Effector memory CD8-positive, alpha-beta T cell (primary cell): ENCODE measurements at places on chromosomes 12 and 14.
A peak's percentile ranks its signal among the peaks of the same experiment; 100 is the strongest.

GRCh38 chr14:104293851-104294627 is 155.7 kb downstream of the KIF26A start:
- H3K4me3 ChIP-seq = no peak overlapping the region
- H3K27me3 ChIP-seq = peaks cover 36% of the 10 kb centered on the region
- H3K36me3 ChIP-seq = peaks cover 2% of the 10 kb centered on the region
- peak overlapping the region; percentile 67 for H3K27ac ChIP-seq
- no peak for DNase-seq
- no peaks in the 10 kb centered on the region for H3K4me1 ChIP-seq

GRCh38 chr14:52399921-52400595 is 85.9 kb downstream of the PTGER2 start:
- H3K4me3 ChIP-seq = peak overlapping the region; percentile 36
- peaks cover 3% of the 10 kb centered on the region for H3K36me3 ChIP-seq
- no peaks in the 10 kb centered on the region for H3K27me3 ChIP-seq
- peak overlapping the region; percentile 49 for H3K27ac ChIP-seq
- no peak for DNase-seq

DNA sequence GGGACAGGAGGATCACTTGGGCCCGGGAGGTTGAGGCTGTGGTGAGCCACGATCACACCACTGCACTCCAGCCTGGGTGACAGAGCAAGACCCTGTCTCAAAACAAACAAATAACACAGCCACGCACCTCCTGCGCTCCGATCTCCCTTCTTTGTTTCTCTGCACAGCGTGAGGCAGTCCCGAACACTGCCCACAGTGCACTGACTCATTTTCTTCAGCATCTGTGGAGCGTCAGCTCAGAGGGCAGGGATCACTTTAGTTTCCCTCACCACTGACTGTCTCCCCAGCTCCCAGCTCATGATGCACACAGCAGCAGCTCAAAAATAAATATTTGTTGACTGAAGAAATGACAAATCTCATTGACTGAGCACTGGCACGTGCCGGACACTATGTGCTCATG is 883 bp upstream of the MYL2 start:
- H3K27ac ChIP-seq = no peak overlapping the region
- H3K4me1 ChIP-seq = no peaks in the 10 kb centered on the region
- no peaks in the 10 kb centered on the region for H3K36me3 ChIP-seq
- H3K4me3 ChIP-seq = no peak overlapping the region
- peaks cover 55% of the 10 kb centered on the region for H3K27me3 ChIP-seq
- DNase-seq = no peak

- DNase-seq = no peak
- H3K4me1 ChIP-seq = no peaks in the 10 kb centered on the region
These were observed 62.6 kb downstream of the SLC38A4 start for GRCh38 chr12:46763230-46763629.

DNA sequence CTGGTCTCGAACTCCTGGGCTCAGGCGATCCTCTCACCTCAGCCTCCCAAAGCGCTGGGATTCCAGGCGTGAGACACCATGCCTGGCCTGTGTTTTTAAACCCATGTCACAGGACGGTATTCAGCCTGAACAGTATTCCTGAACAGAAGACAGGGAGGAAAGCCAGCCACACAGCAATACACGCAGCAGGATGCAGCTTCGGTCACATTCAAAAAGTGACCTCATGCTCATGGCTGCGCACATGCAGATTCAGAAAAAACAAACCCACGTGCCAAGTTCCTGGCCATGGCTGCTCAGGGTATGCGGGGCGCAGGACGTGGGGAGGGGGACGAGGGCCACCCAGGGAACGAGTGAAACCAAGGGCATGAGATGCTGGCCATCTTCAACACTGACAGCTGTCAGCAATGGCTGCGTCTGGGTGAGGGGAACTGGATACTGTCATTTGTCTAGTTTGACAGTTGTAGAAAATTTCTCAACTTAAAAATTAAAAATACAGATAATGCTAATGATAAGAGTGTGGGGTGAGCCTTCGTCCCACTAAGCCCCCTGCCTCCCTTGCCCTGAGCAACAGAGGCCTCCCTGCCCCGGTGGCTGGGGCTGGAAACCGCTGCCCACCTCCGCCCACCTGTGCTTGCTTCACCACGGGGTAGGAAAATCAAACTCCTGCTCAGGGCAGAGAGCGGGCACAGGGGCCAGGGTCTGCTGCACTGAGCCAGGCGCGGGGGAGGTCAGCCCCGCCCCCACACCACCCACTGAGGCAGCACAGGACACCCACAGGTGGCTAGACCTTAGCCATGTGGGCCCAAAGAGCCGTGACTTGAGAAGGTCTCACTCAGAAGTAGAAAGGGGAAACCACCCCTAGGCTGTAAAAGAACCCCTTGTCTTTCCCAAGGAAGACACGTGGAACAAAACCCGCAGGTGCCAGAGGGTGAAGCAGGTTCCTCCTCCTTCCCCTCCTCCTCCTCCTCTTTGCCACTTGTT is 84.2 kb downstream of the SCARB1 start:
- H3K27ac ChIP-seq = no peak overlapping the region
- H3K4me3 ChIP-seq = no peak overlapping the region
- peaks cover 8% of the 10 kb centered on the region for H3K4me1 ChIP-seq

GRCh38 chr12:53207042-53207441 is at the start of gene ITGB7:
Gene ITGB7 (minus strand): TSS chr12:53207251. CDS start chr12:53200443, 6,808 bp downstream.
- no peaks in the 10 kb centered on the region for H3K27me3 ChIP-seq
- peaks cover 28% of the 10 kb centered on the region for H3K36me3 ChIP-seq
- H3K4me3 ChIP-seq = peak within 1 kb of the TSS; percentile 92
- peak; percentile 58 for DNase-seq
- peaks cover 63% of the 10 kb centered on the region for H3K4me1 ChIP-seq

DNA sequence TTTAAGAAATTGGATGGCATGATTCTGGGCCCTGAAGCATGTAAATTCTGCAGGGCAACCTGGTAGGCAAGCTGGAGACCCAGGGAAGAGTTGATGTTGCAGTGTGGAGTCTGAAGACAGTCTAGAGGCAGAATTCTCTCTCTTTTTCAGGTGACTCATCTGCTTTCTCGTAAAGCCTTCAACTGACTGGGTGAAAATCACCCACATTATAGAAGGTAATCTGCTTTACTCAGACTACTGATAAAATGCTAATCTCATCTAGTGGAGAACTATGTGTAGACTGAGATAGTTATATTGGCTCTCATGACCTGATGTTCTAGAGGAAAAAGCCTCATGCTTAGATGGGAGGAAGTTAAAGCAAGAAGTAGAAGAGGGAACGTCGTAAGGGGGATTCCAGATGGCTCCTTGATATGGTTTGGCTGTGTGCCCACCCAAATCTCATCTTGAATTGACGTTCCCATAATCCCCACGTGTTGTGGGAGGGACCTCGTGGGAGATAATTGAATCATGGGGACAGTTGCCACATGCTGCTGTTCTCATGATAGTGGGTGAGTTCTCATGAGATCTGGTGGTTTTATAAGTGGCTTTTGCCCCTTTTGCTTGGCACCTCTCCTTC is 723.8 kb downstream of the BCL11B start:
- H3K27ac ChIP-seq = no peak overlapping the region
- no peaks in the 10 kb centered on the region for H3K27me3 ChIP-seq
- H3K4me1 ChIP-seq = peaks cover 6% of the 10 kb centered on the region
- no peak overlapping the region for H3K4me3 ChIP-seq

DNA sequence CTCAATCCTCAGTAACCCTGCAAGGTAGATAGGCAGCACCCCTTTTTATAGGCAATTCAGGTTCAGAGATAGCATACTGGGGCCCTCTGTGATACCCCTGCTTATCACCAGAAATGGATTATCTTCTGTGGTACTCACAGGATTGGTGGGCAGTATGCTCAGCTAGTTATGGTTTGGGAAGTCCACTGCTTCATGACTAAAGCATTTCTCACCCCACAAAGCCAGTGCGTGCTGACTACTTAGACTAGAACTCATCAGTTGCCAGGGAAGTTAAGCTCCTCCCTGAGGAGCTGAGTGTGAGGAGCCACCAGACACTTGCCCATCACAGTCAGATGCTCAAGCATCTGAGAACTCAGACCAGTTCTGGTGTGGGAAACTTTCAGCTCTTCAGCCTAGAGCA is 76.3 kb downstream of the SCAF11 start:
- H3K36me3 ChIP-seq = peaks cover 13% of the 10 kb centered on the region
- DNase-seq = no peak
- peak overlapping the region; percentile 5 for H3K27ac ChIP-seq
- H3K4me1 ChIP-seq = no peaks in the 10 kb centered on the region

DNA sequence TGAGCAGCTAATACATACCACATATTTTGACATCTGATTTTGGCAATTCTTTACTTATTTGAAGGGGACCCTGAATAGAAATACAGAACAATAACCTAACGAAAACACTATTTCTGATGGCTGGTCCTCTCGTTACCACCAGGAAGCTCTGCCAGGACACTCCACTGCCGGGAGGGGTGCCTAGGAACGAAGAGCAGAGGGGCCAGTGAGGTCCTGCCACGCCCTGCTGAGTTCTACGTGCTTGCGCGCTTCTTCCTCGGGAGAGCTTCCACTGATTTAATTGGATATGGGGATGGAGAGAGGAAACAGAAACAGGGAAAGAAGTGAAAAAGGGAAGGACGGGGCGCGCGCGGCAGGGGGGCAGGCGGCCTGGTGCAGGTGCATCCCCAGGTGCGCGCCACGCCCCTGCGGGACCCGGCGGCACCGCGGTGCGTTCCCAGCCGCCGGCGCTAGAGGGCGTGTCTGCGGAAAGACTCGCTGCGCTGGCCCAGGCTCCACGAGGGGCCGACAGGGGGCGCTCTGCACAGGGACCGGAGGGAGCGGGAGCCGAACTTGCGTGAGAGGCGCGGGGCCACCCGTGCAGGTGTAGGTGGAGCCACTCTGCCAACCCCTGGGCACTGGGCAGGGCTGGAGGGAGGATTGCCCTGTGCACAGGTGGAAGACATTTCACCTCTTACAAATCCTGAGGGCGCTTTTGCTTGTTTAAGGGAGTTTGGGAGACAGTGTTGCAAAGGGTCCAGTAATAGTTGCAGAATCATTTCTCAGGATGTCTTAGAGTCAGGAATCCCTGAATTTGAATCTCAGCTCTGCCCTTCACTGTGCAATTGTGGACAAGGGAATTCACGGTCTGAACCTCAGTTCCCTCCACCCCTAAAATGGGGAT is 986.3 kb upstream of the TMEM132C start:
- H3K27me3 ChIP-seq = no peaks in the 10 kb centered on the region
- H3K27ac ChIP-seq = no peak overlapping the region
- peak; percentile 64 for DNase-seq
- H3K4me3 ChIP-seq = no peak overlapping the region

DNA sequence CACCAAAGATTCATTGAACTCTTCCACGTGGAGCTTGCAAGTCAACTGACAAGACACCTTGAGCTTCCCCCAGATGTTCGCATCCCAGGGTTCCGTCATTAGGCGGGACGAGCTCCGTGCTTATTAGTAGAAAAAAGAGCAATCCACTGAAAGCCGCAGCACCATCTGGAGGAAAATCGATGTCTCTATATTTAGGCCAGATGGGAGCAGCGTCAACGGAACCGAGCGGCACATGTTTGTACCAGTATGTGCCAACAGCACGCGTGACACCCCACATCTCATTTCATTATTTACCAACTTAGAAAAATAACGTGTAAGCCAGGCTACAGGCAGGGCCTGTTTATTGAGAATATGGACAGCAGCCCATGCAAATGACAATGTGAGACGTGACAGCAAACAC is 45.8 kb upstream of the TMEM132D start:
- H3K4me1 ChIP-seq = no peaks in the 10 kb centered on the region
- H3K27ac ChIP-seq = no peak overlapping the region
- H3K4me3 ChIP-seq = no peak overlapping the region
- no peaks in the 10 kb centered on the region for H3K27me3 ChIP-seq
- H3K36me3 ChIP-seq = no peaks in the 10 kb centered on the region

- H3K4me3 ChIP-seq = no peak overlapping the region
- H3K36me3 ChIP-seq = no peaks in the 10 kb centered on the region
- no peak for DNase-seq
- no peaks in the 10 kb centered on the region for H3K27me3 ChIP-seq
- no peak overlapping the region for H3K27ac ChIP-seq
These were observed 94.1 kb downstream of the GPHN start for GRCh38 chr14:66601932-66602578.

- no peak overlapping the region for H3K4me3 ChIP-seq
- H3K27ac ChIP-seq = no peak overlapping the region
- H3K27me3 ChIP-seq = peaks cover 28% of the 10 kb centered on the region
- no peak for DNase-seq
These were observed 84.7 kb downstream of the ALG10 start for GRCh38 chr12:34107016-34107415.

- no peaks in the 10 kb centered on the region for H3K27me3 ChIP-seq
- no peaks in the 10 kb centered on the region for H3K4me1 ChIP-seq
- no peaks in the 10 kb centered on the region for H3K36me3 ChIP-seq
- no peak overlapping the region for H3K4me3 ChIP-seq
These were observed 92.5 kb upstream of the RFX4 start for GRCh38 chr12:106490264-106490663.

GRCh38 chr14:72060917-72061316 is 128.7 kb downstream of the RGS6 start:
- H3K4me1 ChIP-seq = no peaks in the 10 kb centered on the region
- peaks cover 25% of the 10 kb centered on the region for H3K27me3 ChIP-seq
- no peak overlapping the region for H3K4me3 ChIP-seq
- H3K36me3 ChIP-seq = no peaks in the 10 kb centered on the region
- DNase-seq = no peak
- no peak overlapping the region for H3K27ac ChIP-seq

DNA sequence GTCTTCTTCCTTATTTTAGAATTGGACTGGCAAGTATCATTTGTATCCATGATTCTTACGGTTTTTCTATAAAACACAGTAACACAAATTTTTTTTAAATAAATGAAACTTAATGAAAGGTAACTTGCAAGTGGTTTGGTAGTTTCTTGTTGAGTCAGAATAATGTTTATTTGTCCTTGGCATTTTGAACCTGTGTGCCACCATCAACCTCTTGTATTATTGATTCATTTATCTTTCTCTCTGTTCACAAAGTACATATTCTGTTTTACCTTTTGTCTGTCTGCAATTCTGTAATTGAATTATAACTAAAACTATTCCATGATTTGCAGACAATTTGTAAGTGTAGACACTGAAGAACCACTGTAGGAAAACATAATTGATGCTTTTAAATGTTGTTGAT is 54.7 kb downstream of the MIPOL1 start:
- H3K4me1 ChIP-seq = no peaks in the 10 kb centered on the region
- H3K4me3 ChIP-seq = no peak overlapping the region
- H3K27ac ChIP-seq = no peak overlapping the region

DNA sequence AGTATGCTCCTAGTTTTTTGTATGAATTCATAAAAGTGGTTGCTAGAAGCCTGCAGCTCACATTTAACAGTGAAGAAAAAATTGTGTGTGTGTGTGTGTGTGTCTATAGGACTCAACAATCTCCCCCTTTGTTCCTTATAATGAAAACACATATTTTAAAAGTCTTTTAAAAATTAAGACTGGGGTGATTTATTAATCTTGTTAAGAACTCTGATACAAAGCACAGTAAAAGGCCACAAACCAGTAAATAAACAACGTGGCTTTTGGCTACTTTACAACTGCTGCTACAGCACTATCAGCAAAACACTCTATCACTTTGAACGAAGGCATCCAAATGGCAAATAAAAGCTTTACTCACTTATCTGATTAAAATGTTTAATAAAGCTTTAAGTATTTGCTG is 594 bp upstream of the VCPKMT start:
- peak overlapping the region; percentile 93 for H3K4me3 ChIP-seq
- peaks cover 19% of the 10 kb centered on the region for H3K4me1 ChIP-seq
- no peak for DNase-seq
- H3K27ac ChIP-seq = peak overlapping the region; percentile 97
- no peaks in the 10 kb centered on the region for H3K27me3 ChIP-seq
